Gastroesophageal sphincter (tissue), 4 donors: ENCODE measurements at places on chromosomes 2 and 18.
A peak's percentile ranks its signal among the peaks of the same experiment; 100 is the strongest.

- peak; percentile 63 for ATAC-seq
Observed at GRCh38 chr18:6414723-6415417, at the start of gene L3MBTL4. Gene L3MBTL4 (minus strand): TSS chr18:6414911. CDS start chr18:6311625, 103,286 bp downstream.

DNA sequence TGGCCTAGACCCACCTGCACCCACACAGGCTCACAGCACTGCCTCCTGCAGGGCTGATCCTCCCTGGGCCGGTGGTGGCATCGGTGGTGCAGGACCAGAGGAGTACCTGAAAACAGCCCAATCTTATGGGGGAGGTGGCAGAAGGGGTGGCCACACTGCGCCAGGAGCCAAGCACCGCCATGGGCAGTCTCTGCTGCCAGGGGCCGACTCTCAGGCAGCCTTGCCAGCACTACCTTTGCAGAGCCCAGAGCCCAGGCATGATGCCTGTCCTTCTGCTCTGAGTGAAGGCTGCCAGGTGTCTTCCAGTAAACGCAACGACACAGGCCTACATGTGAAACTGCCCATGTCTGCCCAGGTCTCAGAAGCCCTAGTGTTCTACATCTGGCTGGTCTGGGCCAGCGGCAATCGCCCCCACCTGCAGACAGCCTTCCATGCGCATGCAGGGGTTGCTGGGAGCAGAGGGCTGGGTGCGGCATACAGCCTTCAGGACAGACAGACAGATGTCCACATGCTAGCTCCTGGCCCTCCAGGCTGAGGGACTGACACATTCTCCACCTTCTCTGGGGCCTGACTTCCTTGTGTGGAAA, 6.8 kb downstream of the HS6ST1 start:
- no peak for ATAC-seq

DNA sequence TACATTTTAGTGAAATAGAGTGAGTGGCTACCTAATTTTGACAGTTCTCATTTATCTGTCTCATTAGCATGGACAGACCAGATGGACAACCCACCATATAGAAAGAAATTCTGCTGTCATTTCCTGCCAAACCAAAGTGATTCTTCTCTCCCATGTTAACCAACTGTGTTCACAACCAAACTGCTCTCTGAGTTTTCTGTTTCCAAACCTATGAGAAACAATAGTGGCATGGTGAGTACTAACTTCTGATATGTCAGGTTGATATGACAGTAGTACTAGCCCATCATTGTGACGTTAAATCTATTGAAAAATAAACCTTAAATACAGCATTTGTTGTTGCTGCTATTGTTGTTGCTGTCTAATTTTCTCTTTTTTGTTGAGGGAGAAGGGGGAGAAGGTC, 72.7 kb downstream of the IKZF2 start:
- no peak for ATAC-seq

DNA sequence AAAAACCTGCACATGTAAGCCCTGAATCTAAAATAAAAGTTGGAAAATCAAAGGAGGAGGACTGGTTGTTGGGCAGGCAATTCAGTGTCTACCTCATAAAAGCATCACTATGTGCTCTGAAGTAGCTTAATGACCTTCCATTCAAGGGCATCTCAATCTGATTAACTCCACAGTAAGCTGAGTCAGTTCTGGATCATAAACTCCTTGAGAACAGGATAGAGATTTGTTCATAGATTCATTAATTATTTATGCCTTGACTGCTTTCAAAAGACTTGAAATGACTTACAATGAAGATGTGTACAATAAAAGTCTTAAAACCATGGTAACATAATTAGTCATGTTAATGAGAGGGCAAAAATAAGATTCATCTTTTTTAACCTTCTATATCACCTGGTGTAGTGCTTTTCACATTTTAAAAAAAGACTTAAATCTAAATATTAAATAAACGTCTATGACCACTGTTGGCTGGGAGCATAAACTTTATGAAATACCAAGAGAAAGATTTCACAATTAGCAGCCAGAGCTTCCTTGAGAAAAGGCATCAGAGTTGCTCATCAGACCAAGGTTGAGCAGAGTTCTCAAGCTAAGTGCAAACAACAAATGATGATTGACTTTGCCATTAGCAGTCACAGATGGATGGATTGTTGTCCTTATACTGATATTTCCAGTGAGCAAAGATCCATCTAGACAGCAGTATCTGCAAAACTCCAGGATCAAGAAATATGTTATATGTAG, 237.3 kb upstream of the THUMPD2 start:
- no peak for ATAC-seq

DNA sequence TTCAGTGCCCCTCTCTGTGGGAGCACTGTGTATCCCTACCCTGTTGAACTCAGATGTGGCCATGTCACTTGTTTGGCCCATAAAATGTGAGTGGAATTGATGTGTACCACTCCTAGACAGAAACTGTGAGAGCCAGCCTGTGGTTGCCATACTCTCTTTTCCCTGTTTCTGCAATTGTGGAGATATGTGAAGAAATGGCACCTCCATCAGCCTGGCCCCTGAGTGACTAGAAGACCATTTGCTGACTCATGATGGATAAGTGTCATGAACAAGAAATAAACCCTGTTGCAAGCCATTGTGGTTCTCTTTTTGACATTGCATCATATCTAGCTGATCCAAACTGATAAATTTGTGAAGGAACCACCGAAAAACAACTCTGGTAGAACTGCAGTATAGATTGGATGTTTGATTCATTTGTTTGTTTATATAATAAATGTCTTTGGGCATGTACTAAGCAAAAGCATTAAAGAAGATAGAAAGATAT, 214.5 kb upstream of the FBXO11 start:
- ATAC-seq = no peak

DNA sequence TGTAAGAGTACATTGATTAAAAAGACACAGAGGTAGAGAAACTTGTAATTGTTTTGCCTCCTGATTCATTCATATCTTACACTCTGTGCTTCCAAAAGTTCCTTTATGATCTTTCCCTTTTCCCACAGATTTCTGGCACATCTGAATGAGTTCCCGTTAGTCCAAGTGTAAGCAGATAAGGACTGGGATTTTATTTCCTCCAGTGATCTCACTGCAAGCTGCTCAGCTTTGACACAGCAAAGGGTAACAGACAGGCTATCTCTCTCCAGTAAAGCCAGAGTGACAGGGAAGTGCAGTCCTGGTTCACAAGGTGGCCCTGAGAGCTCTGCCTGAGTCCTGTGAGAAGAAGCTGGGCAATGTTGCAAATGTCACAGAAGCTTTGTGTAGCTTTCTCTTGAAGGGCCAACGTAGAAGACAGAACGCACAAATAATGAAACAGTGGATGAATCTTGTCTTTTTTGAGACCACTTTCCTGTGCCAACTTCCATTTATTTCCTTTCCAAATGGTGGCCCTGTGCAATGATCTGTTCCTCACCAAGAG, 32.5 kb upstream of the KCNE4 start:
- no peak for ATAC-seq

- ATAC-seq = no peak
Observed at GRCh38 chr2:197920592-197921201, 116.3 kb downstream of the PLCL1 start.

DNA sequence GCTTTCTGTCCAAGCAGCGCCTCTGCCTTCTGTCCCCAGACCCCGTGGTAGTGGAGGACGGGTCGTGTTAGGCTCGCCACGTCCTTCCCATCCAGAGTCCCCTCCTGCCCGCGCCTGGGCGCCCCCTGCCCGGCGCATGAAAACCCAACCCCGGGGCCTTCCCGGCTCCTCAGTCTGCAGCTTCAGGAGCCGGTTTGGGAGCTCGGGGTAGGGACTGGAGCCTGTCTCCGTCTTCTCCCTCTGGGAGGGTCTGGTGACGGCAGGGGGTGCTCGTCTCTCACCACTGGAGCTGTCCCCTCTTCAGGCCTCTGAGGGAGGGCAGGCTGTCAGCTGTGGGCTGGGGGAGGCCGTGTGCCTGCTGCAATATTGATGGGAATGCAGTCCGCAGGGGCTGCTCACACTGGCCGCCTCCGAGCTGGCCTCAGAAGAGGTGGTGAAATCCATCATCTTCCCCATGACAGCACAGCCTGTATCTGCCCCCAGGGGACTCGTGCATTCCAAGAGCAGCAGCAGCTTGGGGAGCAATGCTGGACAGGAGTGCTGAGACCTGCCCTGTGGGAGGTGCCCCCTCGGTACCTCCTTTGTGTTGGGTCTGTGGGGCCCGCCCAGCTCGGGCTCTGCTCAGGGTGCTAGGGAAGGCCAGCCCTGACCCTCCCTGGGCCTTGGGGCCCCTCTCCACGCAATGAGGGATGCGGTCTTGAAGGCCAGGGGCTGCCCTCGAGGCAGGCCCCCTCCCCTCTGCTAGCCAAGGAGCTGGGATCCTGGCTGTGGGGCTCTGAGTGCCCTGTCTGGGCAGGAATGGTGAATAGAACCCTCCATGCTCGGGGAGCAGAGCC, 17.8 kb upstream of the KLHL30 start:
- ATAC-seq = no peak

DNA sequence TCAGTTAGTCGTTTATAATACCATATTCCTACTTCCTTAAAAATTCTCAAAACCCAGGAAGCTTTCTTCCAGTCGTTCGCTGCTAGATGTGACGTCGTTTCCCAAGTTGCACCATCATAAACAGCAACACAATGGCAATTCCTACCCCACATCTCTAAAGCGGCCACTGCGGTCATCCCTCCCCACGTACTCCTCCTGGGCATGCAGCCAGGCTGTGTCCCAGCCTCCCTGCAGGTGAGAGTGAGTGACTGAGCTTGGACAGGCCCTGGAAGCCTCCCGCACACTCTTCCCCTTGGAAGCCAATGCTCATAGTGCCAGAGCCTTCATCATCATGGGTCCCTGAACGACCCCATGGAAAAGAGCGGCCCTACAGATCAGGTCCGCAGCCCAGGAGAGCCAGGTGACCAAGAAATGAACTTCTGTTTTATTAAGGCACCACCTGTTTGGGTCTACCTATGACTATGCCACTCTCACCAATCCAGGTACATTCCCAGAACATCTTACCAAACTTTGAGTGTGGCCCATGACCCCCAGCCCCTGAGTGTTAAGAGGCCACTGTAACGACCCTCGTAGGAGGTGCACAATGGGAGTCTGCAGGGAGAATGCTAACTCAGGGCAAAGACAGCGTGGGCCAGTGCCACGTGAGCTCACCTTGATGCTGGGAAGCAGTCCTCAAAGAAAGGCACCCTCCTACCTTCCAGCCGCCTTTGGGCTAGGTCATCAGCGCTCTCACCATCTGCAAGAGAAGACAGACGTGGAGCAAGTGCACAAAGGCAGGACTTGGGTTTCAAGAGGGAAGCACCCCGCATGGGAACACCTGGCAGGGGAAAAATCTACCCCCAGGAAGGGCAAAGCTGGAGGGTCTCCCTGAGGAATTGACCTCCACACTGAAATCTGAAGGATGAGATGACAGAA, 74.7 kb upstream of the RAB6C start:
- no peak for ATAC-seq

- ATAC-seq = no peak
Observed at GRCh38 chr2:240467149-240467642, 31.7 kb downstream of the GPC1 start.

DNA sequence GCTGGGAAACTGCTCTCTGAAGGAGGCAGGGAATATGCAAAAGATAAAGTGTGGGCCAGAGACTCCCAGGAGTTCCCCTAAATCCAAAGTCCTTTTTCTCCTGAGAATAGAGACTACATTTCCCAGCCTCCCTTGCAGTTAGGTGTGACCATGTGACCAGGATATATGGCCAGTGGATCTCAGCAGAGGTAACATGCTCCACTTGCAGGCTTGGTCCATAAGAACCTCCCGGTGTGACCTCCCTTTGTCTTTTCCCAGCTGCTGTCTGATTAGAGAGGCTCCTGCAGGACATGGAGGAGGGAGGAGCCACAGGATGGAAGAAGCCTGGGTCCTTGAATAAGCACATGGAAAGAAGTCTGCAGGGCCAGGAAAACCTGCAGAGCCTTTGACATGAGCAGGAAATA, 76.2 kb downstream of the TGFA start:
- ATAC-seq = no peak

DNA sequence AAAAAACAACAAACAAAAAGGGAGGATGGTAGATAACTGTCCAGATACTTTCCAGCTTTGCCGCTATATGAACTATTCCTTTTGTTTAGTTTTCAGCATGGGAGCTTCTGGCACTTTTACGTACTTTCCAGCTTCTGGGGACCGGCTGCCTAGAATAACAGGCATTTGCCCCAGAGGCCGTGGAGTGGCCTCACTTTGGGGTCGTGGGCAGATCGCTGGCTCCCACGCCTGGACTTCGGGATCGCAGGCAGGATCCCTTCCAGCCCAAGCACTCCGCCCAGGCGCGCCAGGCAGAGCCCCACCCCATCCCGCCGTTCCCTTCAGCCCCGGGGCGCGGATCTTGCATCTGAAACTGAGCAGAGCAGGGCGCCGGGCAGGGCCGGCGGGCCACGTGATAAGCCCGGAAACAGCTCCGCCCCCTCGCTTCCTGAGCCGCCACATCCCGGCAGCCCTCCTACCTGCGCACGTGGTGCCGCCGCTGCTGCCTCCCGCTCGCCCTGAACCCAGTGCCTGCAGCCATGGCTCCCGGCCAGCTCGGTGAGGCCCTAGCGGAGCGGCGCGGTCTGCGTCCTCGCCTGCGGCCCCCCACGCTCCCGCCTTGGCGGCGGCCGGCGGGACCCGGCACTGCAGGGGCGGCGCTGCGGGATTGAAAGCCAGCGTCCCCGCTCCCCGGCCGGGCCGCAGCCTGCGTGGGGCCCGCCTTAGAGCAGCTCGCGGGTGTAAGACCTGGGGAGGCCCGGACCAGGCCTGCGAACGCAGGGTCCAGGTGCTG, at the start of gene ATIC:
Gene ATIC, plus strand, starts transcription at position 435 of the 772 bp plus-strand sequence. Its CDS starts 84 bp downstream, at position 519.
- ATAC-seq = peak; percentile 99

- no peak for ATAC-seq
Observed at GRCh38 chr2:197614532-197614931, 60.9 kb downstream of the RFTN2 start.

GRCh38 chr2:217269701-217270484, 410.0 kb upstream of the TNP1 start:
- no peak for ATAC-seq

DNA sequence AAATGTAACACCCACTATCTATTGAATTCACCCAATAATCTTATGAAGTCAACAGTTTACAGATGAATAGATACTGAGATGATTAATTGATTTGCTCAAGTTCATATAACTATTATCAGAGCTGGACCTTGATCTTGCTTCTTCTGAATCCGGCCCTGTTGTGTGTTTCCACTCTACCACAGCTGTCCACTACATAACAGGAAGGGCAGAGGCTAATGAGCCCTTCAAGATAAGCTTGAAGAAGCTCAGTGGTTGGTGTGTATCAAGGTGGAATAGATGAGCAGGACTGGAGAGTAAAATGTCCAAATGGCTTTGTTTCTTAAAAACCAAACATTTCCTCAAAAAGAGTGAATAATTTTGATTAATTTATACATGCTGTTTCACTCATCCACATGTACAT, 56.4 kb upstream of the ITGB6 start:
- ATAC-seq = no peak

DNA sequence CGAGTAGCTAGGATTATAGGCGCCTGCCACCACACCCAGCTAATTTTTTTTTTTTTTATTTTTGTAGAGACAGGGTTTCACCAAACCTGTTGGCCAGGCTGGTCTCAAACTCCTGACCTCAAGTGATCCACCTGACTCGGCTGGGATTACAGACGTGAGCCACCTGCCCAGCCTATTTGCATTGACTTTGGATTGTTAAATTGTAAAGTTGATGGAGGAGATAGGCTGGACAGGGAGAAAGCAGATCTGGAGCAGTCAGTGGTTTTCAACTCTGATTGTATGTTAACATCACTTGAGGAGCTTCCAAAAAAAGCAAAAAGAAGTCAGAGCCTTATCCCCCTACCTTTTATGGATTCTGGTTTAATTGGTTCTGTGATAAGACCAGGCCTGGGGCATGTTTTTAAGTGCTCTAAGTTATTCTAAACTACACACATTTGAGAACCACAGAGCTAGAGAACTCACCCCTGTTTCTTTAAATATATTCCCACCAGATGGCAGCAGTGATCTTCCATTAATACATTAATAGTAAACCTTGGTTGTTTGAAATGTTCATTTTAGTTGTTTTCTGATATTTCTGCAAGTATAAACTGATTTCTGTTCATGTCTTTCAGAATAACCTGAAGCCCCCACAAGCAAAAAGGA, 7.5 kb downstream of the C2orf49 start:
- ATAC-seq = no peak
